ENCODE measurements at places on chromosomes 3 and 15.

GRCh38 chr15:74866090-74866489 lies 7.1 kb downstream of the SCAMP2 start:
- DNase-seq, result no peak

DNA sequence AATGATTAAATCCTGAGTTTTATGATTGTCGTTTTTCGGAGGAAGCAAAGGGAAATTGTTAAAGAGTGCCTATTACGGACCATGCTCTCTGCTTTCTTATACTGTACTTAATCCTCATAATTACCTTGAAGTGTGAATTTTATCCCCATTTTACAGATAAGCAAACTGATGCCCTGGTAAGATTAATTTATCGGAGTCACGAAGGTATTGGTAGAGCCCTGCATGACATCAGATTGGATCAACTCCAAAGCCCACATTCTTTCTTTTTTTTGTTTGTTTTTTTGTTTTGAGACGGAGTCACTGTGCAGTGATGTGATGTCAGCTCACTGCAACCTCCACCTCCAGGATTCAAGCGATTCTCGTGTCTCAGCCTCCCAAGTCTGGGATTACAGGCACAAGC lies 1.6 kb upstream of the GNB4 start:
- no peak for DNase-seq

DNA sequence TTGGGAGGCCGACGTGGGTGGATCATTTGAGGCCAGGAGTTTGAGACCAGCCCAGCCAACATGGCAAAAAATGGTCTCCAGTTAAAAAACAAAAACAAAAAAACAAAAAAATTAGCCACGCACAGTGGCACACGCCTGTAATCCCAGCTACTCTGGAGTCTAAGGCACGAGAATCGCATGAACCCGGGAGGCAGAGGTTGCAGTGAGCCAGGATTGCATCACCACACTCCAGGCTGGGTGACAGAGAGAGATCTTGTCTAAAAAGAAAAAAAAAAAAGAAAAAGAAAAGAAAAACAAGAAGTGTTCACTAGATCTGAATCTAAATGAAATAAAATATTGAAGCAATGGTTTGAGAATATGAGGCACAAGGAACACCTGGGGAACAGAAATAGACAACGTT lies 36.7 kb downstream of the SLC9A9 start:
- DNase-seq, result no peak

DNA sequence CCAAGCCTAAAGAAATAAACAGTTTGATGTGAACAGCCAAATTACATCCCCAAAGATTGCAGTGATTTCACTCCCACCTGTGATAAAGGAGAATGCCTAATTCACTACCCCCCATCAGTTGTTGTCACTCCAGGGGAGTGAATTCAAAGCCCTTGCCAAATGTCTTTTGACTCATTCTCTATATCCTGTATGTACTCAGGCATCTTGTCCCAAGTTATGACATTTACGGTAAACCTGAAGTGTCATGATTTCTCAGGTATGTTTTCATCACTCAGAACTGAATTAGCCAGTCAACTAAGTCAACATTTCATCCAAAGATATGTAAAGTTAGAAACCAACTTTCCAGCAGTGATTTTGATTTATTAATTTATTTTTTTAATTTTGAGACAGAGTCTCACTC lies 22.0 kb upstream of the HERC1 start:
- DNase-seq, result no peak

- DNase-seq, result no peak
These were observed 8.1 kb downstream of the KLF15 start for GRCh38 chr3:126349071-126349470.

DNA sequence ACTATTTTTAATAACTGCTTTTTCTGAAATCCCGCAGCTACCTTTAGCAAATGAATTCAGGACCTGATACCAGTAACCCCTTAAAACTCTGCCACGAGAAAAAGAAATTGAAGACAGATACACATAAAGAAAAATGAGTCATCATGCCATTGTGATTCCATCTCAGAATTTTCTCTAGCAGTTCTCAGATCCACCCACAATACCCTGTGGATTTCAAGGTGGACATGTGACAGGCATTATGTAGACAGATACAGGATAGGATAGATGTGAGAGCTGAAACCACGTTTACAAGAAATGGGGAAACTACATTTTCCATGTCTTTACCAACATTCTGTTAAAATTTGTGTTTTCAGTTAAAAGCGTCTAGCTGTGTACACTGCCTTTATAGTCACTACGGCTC lies 291.9 kb upstream of the NR2F2 start:
- no peak for DNase-seq

GRCh38 chr3:12841970-12842328 lies 584 bp upstream of the RPL32 start:
- DNase-seq, result no peak

GRCh38 chr3:5347486-5347885 lies 160.0 kb downstream of the EDEM1 start:
- DNase-seq, result no peak

- no peak for DNase-seq
These were observed 253.1 kb downstream of the NFKBIZ start for GRCh38 chr3:102102394-102102793.

DNA sequence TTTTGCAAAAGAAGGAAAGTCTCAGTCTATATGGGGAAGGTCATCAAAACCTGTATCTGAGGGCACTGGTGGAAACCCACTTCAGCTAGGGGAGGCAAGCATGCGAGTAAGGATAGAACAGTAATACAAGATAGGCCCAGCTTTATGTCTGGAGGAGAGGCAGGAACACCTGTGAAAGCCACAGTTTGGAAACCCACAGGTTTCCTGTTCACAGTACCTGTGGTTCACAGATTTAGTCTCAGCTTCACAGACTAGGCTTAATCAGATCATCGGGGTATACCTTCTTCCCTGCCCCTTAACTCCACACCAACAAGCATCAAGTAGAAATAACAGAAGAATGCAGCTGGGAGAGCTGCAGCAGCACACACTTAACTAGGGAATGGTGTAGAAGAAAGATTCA lies 36.2 kb downstream of the C2CD4B start:
- DNase-seq, result no peak

DNA sequence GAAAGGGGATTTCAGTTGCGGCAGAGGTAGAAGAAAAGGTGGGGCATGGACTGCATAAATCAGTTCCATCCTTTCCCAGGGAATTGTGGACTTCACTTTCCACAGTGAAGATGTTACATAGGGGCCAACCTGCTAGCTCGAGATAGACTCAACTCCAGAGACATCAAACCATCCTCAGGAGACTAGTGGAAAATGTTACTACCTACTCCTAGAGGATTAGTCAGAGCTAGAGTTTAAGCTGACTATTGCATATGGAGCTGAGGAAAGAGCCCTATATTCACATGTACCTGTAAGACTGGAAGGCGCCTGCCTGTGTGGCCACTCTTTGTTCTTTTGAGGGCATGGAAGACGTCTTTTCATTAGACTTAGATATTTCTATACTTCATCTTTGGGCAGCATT lies 69.2 kb downstream of the KLHL25 start:
- no peak for DNase-seq

GRCh38 chr15:91620229-91620628 lies 233.3 kb upstream of the SLCO3A1 start:
- no peak for DNase-seq

GRCh38 chr15:90594301-90594738 lies 64.6 kb downstream of the CRTC3 start:
- DNase-seq, result no peak

DNA sequence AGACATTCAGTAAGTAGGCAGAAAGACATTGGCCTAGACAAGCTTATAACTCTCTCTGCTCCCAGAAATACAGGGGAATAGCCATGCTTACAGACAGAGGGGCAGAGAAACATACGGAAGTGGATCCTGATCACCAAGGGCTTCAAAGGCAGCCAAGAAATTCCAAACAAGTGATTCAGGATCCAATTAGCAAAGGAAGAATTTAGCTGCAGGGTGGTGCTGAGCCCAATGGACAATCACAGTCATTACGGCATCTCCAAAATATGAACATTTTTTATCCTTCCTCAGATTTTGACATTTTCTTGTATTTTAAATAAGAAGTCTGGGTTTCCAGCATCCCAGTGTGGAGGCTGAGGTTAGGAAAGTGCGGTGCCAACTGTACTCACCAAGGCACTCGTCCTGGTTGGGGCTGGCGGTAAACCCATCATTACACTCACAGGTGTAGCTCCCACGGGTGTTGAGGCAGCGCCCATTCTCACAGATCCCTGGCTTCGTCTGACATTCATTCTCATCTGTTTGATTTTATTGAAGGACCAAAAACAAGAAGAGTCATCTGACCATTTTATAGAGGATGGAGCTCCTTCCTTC lies 96.8 kb downstream of the DUT start:
- no peak for DNase-seq

DNA sequence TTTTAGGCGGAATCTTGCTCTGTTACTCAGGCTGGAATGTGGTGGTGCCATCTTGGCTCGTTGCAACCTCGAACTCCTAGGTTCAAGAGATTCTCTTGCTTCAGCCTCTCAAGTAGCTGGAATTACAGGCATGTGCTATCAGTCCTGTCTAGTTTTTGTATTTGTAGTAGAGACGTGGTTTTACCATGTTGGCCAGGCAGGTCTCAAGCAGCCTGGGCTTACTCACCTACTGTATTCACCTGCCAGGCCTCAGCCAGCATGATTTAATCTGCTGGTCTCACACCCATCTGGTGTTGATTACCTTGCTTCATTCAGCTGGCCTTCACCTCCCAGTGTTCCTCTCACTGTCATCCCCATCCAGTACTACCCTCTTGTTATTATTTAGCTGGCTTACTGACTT lies 102.0 kb downstream of the IL12A start:
- no peak for DNase-seq

DNA sequence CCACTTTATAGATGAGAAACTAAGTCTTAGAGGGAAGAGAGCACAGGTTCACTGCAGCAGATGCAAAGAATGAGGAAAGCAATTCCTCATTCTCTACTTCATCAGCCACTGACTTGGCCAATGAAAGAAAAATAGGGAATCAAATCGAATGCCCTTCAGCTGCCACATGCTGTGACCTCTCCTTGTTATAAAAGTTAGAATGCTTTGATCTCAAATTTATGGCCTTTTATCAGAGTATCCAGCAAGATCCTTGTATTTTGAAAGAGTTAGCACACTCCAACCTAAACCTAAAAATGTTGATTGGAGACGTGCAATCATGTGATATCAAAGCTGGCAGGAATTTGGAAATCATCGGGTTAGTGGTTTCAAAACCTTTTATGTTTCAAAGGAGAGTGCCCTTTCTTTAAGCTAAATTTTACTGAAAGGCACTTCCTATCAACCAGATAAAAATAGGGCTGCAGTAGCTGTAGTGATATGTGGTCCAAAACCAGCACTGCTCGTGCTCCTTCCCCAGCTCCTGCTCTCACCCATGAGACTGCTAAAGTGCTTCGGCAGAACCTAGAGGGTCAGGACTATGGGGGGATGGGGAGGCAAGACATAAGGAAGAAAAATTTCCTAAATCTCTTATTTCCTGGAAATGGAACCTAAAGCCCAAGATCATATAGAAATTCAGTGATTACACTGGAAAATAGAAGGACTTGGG lies 617.0 kb downstream of the PYDC2 start:
- DNase-seq, result no peak

DNA sequence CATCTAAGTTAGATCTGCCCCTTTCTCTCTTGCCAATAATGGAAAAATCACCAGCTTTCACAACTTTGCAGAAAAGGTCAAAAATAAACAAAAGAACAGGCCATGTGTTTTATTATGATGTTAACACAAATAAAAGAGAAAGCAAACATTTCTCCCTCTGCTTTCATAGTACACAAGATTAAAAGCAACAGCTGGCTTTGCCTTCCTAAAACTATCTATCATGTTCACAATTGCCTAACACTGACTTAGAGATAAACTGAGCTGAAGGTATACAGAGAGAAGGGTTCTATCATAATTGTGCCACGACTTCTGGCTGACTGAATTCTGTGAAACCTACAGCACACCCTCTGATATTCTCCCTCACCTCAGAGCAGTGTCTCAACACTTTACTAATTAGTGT lies 29.4 kb downstream of the AADAC start:
- DNase-seq, result no peak

GRCh38 chr15:67030036-67030762 lies 35.2 kb upstream of the SMAD3 start:
- DNase-seq, result no peak

DNA sequence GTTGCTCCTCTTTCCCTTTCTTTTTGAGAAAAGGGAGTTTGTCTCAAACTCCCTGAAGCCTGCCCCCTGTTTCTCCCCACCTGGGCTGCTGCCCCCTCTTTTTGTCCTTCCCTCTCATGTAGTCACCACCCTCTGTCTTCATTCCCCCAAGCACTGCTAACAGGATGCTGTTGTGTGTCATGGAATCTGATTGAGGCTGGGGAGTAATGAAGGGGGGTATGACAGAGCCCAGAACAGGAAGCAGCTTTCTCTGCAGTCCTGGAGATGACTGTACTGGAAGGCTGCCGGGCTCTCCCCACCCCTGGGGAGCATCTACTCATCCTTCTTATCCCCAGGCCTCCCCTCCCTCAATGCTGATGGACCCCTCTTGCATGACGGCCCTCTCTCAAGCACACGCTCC lies 181.6 kb downstream of the ABHD5 start:
- DNase-seq, result no peak

- DNase-seq, result no peak
These were observed 69.6 kb upstream of the STRIT1 start for GRCh38 chr3:155362808-155363689.

GRCh38 chr3:159806412-159806811 lies 182.2 kb upstream of the IL12A start:
- DNase-seq, result peak; percentile 43

GRCh38 chr3:72568083-72568482 lies 280.2 kb downstream of the SHQ1 start:
- no peak for DNase-seq

- DNase-seq, result no peak
These were observed 178.0 kb downstream of the FMN1 start for GRCh38 chr15:33016405-33017024.

- DNase-seq, result no peak
These were observed 69.0 kb downstream of the CHD2 start for GRCh38 chr15:92968926-92969651.

- no peak for DNase-seq
These were observed 47.3 kb downstream of the ZDHHC19 start for GRCh38 chr3:196163666-196164493.

DNA sequence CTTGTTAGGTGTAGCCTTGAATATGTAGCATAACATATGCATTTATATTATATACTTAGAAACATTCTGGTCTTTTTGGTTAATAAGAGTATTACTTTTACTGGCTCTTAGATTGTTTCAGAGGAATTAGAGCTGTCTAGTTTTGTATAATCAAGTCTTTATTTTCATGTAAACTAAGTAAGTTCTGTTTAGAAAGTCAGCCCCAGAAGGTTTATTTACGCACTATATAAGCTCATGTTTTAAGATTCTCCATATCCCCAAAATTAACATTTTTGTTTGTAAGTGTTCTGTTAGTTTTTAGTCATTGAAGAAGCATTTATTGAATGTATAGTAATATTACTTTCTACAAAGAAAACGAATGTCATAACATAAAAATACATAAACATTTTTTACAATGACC lies 158.1 kb downstream of the HCN4 start:
- no peak for DNase-seq

GRCh38 chr3:10964537-10965167 lies 27.9 kb upstream of the SLC6A1 start:
- DNase-seq, result no peak

All from DMS79 (cell line).